GM12878 (cell line): ENCODE measurements at places on chromosomes 1 and 21. TPM values are rescaled to one million over a fixed set of nuclear protein-coding genes. Genes with fewer than 3 reads are reported as not detected.

- H3K36me3 ChIP-seq: no peaks in the 10 kb centered on the region
- no peak overlapping the region for H3K27ac ChIP-seq
- H3K4me1 ChIP-seq: peaks cover 9% of the 10 kb centered on the region; the same call in 1 of the 2 replicates
- no peaks in the 10 kb centered on the region for H3K27me3 ChIP-seq
- DNase-seq: no peak
Observed at GRCh38 chr1:219582296-219582695, 30.6 kb downstream of the ZC3H11B start.

GRCh38 chr1:29121936-29122681 is 1.6 kb downstream of the TMEM200B start:
- no peak overlapping the region for H3K27ac ChIP-seq
- H3K36me3 ChIP-seq: peaks cover 2% of the 10 kb centered on the region
- no peak for DNase-seq

- no peak overlapping the region for H3K27ac ChIP-seq
- no peaks in the 10 kb centered on the region for H3K36me3 ChIP-seq
- H3K4me1 ChIP-seq: no peaks in the 10 kb centered on the region
- DNase-seq: no peak
- H3K27me3 ChIP-seq: no peaks in the 10 kb centered on the region
Observed at GRCh38 chr1:65724151-65724550, 68.5 kb upstream of the PDE4B start.

The CLCA4 gene
- not detected in 2 replicates for polyA plus RNA-seq

DNA sequence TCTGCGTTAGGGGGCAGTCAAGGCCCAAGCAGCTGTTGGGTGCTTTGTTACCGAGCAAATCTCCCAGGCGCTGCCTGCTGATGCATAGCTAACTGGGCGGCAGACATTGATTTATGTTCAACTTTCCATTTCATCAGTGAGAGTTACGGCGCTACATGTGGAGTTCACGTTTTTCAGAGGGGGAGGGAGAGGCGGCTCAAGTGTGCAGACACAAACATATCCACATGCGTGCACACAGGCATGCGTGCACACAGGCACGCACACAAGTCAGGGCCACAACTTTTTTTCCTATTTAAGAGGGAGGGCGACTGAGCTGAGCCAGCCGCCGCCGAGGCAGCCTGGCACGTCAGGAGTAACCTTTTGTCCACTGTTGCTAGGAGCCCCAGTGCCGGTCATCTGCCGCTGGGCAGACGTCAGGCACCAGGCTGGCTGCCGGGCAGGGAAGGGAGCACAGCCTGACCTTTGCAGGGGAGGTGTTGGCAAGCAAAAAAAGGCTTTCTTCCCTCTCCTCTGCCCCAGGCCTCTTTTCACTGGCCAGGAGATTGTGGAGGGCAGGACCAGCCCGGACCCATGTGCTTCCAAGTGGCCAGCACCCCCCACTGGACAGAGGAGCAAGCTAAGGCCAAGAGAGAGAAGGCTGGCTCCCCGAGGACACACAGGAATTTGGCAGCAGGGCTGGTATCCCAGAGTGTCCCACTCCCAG is 73.3 kb downstream of the MRPL37 start:
- H3K27ac ChIP-seq: no peak overlapping the region
- peaks cover 4% of the 10 kb centered on the region for H3K36me3 ChIP-seq
- H3K27me3 ChIP-seq: no peaks in the 10 kb centered on the region
- H3K4me1 ChIP-seq: peaks cover 10% of the 10 kb centered on the region
- DNase-seq: peak; percentile 19
- H3K4me3 ChIP-seq: no peak overlapping the region

The CLSTN1 gene
- 5.1 and 6.5 TPM in 2 replicates for polyA plus RNA-seq

DNA sequence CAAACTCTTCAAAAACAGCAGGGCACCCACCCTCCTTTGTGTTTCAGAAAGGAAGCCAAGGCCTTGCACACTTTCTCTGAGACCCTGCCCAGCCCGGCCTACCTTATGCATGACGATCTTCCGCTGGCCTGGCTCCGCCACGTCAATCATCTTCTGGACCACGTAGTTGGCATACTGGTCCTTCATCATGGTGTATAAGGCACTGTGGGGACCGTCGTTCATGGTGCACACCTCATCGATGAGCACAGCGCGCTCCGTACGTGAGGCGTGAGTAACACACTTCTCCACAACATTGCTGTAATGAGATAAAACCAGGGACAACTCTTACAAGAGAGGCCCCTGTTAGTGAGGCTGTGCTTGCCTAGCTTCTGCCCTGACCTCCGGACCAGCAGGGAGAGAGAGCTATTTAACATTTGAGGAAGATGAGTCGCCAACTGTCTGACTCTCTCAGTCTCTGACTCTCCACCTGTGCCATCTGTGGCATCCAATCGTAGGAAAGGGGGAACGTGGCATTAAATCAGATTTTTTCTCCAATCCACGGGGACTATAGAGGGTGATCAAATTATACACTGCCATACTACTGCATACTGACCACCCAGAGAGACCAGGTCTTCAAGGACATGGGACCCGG is 28.1 kb upstream of the SDC3 start:
- DNase-seq: no peak
- H3K27ac ChIP-seq: no peak overlapping the region
- H3K4me3 ChIP-seq: no peak overlapping the region
- no peaks in the 10 kb centered on the region for H3K27me3 ChIP-seq
- H3K4me1 ChIP-seq: no peaks in the 10 kb centered on the region; the same call in 1 of the 2 replicates
- H3K36me3 ChIP-seq: peaks cover 28% of the 10 kb centered on the region

DNA sequence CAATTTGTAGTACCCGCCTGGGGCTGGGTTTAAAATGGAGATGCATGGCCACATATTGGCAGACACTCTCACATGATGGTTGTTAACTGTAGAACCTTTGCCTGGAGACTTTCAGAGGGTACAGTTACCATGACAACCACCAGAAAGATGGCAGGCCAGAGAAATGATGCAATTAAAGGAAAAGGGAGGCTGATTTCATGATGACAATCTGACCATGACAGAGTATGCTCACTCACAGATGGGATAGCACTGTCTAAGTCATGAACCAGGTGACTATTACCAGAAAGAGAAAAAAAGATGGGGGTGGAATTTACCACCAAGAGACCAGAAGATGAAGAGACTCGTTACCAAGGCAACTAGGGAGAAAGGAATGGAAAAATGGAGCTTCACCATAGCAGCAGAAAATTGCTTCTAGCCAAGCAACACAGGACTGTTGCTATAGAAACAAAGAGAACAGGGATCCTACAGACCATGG is 3.5 kb upstream of the TRIT1 start:
- no peak for DNase-seq
- H3K27ac ChIP-seq: no peak overlapping the region

The LMX1A gene
- polyA plus RNA-seq: not detected in 2 replicates

GRCh38 chr1:51714374-51715019 is 97.6 kb downstream of the OSBPL9 start:
- no peak overlapping the region for H3K27ac ChIP-seq
- H3K4me1 ChIP-seq: peaks cover 9% of the 10 kb centered on the region; the same call in 1 of the 2 replicates
- no peaks in the 10 kb centered on the region for H3K27me3 ChIP-seq
